ENCODE measurements at places on chromosomes 3 and 15. TPM values are rescaled to one million over a fixed set of nuclear protein-coding genes. Genes with fewer than 3 reads are reported as not detected.

The TMEM212 gene
- not detected for total RNA-seq

The PARP9 gene
- 20.5 TPM for total RNA-seq

The TMED3 gene
- total RNA-seq = 120 TPM

GRCh38 chr15:73724212-73724611, 28.9 kb downstream of the INSYN1 start:
- DNase-seq = no peak

- DNase-seq = no peak
Measured at GRCh38 chr3:194243172-194243837, 107.4 kb downstream of the HES1 start.

DNA sequence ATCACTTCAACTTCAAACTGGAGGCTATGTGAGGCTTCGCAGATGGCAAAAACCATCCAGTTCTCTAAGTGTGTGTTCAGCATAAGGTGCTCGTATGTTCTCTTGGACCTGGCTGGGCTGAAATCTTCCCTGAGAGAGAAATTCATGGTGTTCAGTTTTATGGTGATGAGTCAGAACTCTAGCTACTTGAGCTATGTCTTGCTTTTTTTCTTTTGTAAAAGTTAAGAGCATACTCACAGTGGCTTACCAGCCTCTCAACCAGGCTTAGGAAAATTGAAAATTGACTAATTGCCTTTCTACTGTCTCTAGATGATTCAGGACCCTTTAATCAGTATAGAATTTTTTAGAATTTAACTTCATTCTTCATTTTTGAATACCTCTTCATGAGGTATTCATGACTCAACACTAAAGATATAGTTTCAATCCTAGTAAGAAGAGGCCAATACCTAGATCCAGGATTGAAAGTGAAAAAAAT, 617.5 kb downstream of the TBL1XR1 start:
- DNase-seq = no peak

DNA sequence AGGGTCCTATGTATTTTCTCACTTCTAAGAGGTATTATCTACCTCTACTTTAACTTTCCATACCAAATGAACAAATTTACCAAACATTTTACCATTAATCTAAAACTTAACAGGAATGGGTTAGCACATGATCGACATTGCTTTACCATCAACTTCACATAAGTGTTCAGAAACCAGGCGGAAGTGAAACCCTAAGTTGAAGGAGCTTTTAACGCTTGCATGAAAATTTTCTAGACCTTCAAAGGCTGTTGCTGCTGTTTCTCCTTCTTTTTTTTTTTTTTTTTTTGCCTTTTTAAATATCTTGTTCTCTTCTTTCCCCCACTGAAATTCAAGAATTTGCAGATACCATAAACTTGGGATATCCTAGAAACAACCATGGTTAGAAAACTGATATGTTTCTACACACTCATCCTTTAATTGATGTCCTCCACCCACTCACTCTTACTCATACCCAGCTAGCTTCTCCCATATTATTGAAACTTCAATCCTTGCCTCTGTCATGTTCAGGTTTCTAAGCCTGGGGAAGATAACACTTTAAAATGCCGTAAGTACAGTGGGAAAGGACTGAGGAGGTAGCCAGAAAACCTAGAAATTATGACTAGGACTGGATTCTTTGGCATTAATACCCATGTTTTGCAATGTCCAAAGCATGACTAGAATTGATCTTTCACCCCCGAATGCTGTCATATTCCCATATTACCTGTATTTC, 24.7 kb downstream of the MYO5A start:
- DNase-seq = no peak

Data from glomerular endothelial cell (primary cell).